HT1080 (cell line): ENCODE measurements at places on chromosomes 16 and 17. TPM values are rescaled to one million over a fixed set of nuclear protein-coding genes. Genes with fewer than 3 reads are reported as not detected.

- DNase-seq: no peak
Observed at GRCh38 chr17:63140255-63140654, 174.2 kb downstream of the TANC2 start.

DNA sequence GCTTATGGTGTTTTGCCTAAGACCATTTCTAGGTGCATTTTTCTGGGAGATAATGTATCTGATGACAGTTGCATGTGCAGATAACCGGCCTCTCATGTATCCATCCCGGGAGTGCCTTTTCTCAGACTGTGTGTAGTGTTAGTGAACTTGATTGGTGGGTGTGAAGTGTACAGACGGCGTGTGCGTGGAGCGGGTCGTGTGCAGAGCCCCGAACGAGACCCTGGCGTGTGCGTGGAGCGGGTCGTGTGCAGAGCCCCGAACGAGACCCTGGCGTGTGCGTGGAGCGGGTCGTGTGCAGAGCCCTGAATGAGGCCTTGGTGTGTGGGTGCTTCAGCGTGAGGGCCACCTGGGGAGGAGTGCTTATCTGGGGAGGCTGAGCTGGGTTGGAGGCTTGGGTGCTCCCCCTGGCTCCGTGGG lies 28.9 kb upstream of the ZNF750 start:
- no peak for DNase-seq

DNA sequence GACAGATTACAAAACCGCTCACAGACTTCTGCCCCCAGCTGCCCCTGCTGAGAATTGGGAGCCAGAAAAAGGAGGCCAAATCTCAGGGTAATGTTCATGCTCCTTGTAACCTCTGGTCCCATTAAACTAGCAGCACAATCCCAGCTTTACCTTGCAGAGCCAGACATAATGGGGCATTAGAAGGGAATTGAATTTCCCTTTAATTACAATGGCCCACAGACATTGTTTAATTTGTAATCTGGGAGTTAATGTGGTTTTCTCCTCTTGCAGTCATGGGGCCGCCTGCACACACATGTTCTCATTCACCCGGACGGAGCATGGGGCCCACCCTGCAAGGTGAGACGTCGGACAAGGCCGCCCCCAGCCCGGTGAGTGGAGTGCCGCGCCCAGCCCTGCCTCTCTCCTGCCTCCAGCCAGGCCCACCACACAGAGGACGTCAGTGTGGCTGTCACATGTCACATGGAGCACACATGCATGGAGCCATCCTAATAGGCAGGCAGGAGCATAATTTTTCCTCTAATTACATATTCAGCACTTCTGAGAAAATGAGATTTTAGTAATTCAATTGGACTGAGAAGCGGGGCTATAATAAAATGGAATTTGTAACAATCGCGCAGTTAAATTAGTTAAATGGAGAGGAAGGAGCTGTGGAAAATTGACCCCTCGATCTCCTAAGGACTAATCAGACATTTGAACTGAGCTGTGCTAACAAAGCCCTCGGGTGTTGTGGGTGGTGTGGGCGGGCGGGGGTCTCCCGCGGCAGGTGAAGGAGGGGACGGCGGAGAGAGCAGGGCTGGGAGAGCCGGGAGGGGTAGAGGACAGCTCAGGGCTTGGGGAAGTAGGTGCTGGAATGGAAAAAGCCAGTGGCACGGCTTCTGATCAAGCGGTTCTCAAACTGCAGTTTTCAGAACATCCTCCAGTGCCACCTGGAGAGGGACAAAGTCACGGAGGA lies 87.7 kb downstream of the ENGASE start:
- no peak for DNase-seq

GRCh38 chr17:29802246-29802645 lies 127.8 kb downstream of the SSH2 start:
- DNase-seq: no peak

DNA sequence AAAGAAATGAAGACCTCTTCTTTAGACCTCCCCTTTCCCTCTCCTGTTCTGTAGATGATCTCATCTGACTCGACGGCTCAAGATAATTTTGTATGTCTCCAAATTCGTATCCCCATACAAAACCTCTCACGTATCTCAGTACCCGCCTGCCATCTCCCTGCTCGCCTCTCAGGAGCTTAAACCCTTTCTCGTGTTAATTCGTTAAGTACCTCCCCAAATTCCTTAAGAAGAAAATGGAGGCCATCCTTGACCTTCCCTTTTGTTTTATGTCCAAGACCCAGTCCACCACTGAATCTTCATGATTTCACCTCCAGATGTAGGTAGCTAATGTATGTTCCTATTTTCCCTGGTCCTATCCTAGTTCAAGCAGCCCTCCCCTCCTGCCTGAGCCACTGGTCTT lies 41.6 kb downstream of the OR3A1 start:
- no peak for DNase-seq

- DNase-seq: peak; percentile 60
Observed at GRCh38 chr16:3980253-3981111, 100.0 kb upstream of the CREBBP start.

DNA sequence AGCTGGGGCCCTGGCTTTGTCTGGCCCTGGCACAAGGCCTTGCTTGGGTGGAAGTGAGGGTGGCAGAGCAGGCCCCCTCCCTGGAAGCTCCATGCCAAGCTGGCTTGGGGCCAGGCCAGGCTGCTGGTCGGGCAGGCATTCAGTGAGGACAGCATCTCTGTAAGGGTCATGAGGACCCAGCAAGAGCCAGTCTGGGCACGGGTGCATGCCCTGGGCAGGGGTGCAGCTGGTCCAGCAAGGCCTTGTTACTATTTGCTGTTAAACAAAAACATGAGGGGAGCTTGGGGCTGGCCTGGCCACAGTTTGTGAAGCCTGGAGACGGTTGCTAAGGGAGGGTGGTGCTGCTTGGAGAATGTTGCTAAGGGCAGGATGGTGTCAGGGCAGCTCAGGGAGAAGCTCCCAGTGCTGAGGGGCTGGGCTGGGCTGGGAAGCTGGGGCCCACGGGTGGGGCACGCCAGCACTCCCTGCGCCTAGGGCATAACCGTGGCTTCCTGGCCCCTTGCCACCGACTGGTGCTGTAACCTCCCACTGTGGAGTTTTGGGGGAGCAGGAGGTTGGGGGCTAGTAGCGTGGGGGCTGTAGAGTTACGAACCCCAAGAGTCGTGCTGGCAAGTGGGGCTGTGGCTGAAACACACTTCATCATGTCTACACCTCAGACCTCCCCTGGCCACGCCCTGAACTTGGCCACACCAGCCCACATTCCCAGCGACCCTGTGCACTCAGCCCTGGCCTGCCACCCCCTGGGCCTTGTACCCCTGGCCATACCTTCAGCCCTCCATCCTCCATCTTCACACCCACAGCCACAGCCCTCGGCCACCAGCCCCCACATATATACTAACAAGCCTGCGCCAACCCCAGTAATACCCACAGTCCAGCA lies 1.6 kb downstream of the TPPP3 start:
- DNase-seq: peak; percentile 19

DNA sequence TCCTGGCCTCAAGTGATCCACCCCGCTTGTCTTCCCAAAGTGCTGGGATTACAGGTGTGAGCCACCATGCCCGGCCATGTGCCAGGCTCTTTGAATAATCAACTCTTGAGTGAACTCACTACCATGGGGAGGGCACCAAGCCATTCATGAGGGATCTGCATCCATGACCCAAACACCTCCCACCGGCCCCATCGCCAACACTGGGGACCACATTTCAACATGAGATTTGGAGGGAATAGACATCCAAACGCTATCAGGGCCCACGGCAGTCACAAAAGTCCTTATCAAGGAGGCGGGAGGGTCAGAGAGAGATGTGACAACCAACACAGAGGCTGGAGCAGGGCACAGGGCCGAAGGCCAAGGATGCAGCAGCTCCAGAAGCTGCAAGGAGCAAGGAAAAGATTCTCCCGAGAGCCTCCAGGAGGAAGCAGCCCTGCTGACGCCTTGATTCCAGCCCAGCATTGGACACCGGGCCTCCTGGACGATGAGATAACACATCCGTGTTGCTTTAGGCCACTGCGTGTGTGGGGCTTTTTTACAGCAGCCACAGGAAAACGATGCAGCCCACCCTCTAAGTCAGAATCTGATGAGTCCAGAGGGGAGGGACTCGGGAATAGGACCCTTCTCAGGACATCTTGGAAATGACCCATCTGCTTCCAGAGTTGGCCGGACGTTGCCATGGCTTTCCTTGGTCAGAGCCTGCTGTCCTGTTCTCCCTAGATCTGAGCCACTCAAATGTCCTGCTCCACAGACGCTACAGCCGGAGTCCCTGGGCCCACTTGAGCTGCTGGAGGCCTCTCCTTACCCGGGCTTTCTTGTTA lies 47.3 kb upstream of the CMIP start:
- no peak for DNase-seq

DNA sequence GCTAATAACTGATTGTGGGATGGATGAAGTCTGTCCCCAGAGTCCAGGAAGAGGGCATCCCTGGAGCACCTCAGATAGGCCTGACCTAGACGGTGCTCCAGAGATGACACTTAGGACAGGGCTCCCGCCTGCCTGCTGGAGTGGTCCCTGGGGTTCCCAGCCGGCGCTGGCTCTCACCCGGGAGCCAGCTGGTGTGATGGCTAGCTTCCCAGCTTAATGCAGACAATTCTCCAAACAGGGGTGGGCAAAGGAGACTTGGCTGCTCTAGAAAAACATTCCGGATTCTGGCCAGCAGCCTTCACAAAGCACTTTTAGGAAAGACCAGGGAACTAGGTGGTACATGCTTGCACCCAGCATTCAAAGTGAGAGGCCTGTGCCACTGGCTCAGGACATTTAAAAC lies 18.6 kb downstream of the ACE start:
- no peak for DNase-seq

- DNase-seq: no peak
Observed at GRCh38 chr17:74316220-74316619, 9.8 kb upstream of the KIF19 start.

DNA sequence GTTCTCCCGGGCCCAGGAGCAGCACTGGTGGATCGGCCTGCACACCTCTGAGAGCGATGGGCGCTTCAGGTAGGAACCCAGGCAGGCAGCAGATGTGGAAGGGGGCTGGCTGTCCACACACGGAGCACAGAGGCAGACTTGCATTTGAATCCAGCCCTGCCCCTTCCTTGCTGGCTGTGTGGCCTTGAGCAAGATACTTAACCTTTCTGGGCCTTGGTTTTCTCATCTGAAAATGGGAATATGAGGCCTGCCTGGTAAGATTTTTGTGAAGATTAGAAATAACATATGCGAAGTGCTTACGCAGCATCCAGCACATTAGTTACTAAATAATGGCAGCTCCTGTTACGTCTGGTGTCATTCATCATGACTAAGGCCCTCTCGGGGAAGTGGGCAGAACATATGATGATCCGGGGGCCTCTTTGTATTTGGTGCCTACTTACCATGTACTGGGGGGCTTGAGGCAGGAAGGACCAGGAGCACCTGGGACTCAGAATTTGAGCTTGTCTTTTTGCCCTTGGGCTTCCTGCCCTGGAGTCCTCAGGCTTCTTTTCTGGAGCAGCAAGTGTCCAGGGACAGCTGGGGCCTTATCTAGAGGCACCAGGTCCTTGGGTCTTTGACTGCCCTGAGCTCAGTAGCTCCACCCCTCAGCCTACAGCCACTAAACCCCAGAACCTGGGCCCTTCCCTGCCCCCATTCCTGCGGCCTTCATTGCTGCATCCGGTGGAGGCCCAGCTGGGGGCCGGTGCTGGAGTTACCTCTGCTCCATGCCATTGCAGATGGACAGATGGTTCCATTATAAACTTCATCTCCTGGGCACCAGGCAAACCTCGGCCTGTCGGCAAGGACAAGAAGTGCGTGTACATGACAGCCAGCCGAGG lies 53.8 kb downstream of the MRC2 start:
- DNase-seq: no peak

DNA sequence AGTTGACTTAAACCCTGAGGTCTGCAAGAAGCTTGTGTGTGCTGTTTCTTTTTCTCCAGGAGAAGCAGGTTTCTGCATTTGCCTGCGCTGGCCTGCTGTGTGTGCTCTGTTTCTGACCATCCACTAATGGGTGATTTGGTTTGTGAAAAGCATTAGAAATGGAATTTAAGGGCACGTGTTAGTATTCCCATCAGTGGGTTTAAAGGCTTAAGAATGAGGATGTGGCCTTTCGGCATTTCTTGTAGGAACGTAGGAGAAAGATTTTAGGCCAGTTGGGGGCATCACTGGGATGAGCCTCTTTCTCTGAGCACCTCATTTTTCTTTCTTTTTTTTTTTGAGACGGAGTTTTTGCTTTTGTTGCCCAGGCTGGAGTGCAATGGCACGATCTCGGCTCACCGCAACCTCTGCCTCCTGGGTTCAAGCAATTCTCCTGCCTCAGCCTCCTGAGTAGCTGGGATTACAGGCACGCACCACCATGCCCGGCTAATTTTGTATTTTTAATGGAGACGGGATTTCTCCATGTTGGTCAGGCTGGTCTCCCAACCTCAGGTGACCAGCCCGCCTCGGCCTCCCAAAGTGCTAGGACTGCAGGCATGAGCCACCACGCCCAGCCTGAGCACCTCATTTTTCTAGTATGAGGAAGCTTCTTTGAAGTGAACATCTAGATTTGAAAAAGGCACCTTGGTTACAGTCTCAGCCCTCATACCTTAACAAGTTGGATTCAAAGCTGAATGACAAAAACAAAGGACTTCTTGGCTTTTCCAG lies 110.3 kb downstream of the BANP start:
- no peak for DNase-seq

DNA sequence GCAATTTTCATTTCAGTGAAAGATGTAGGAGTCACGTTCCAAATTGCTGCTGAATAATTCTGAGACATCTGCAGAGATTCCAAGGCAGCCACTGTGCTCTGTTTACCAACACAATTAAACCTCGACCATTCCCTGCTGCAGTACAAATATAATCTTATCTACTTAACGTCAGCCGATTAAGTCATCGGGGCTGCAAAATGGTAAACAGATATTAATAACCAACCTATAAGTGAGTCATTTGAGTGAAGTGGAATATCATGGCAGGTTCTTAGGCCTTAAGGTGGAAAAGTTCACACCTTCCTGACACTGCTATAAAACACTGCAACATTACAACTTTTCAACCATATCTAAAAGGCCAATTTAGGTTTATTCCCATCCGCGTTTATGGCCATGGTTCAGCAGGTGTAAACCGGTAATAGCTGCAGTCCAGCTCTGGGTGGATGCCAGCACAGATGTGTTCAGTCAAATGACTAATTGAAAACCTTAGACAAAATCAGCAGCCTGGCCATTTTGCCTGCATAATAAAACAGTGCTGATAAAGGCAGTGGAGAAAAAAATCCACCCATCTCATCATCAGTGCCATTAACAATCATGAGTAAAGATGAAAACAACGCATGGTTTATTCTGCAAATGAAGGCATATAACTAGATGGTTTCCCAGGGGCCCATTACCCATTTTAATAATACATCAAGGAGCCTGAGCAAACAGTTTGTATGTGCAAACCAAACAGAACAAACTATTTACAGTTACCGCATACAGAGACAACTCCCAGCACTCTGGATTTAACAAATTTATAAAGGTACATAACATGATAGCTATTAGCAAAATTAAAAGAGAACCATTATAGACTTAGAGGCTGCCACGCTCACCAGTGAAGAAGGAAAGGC lies 202.9 kb upstream of the IRX3 start:
- DNase-seq: no peak

GRCh38 chr16:12899529-12900143 lies 1.8 kb upstream of the SHISA9 start:
- no peak for DNase-seq

Gene INCA1
- total RNA-seq: 0.08 TPM in 1 of 2 replicates, not detected in the other

Gene HS3ST2
- total RNA-seq: not detected in 2 replicates

Gene FOXC2
- total RNA-seq: 1.1 and 1.5 TPM in 2 replicates

Gene CD300C
- 0.17 and 0.90 TPM in 2 replicates for total RNA-seq

Gene WWOX
- 10.8 and 18.0 TPM in 2 replicates for total RNA-seq

Gene CACNB1
- total RNA-seq: 5.2 and 5.9 TPM in 2 replicates

Gene CCL16
- total RNA-seq: not detected in 2 replicates

Gene SGCA
- total RNA-seq: not detected in 2 replicates

Gene SLC4A1
- not detected in 2 replicates for total RNA-seq

Gene TBC1D3
- 0.20 TPM in 1 of 2 replicates, not detected in the other for total RNA-seq

Gene GUCY2D
- not detected in 2 replicates for total RNA-seq

Gene C16orf95
- total RNA-seq: 7.0 and 9.1 TPM in 2 replicates
